ENCODE measurements at places on chromosomes 12 and 14.

DNA sequence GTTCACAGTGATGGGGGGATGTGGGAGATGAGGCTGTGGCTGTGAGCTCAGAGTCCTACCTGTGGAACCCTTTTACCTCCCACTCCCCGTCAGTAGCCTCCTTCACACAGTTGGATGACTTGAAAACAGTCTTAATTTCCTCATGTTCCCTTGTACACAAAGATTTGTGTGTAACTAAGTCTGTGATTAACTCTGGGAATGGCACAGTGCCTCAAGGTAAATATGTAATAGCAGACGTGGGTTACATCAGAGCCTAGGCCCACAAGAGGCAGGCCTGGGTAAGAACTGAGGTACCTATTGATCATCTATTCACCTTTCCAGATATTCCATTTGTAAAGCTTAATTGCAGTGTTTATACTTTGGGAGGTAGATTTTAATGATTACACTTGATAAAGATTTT lies 5.8 kb upstream of the IGF1 start:
- DNase-seq = no peak

GRCh38 chr12:106211973-106212372 lies 35.8 kb downstream of the CKAP4 start:
- DNase-seq = no peak

DNA sequence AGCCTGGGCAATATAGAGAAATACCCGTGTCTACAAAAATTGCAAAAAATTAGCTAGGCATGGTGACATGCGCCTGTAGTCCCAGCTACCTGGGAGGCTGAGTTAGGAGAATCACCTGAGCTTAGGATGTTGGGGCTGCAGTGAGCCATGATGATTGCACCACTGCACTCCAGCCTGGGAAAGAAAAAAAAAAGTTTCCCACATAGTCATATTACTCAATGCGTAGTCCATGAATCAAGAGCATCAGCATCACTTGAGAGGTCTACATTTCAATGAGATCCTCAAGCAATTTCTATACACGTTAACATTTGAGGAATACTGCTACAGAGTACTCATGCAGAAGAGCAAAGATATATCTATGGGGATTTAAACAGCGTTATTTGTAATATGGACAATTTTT lies 5.2 kb upstream of the LRRC23 start:
- DNase-seq = no peak

DNA sequence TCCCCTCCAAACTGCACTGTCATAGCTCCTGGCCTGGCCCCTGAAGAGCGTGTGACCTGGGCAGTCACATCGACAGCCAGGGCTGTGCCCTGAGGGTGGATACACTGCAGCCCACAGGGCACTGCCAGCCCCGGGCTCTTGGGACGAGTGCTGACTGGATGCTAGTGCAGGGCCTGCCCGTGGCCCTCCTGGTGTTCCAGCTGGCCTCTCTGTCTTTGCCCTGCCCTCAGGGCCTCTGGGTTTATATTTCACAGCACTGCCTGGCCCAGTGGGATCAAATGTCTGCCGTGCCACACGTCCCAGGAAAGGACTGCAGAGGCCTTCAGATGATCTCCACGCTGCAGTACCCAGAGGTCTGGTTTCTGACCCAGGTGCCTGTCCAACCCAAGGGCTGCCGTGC lies 10.1 kb upstream of the CCDC197 start:
- no peak for DNase-seq

- DNase-seq = peak; percentile 31
Measured at GRCh38 chr12:57845478-57846284, 848 bp downstream of the CTDSP2 start.

- no peak for DNase-seq
Measured at GRCh38 chr12:132593938-132594358, 16.4 kb downstream of the LRCOL1 start.

DNA sequence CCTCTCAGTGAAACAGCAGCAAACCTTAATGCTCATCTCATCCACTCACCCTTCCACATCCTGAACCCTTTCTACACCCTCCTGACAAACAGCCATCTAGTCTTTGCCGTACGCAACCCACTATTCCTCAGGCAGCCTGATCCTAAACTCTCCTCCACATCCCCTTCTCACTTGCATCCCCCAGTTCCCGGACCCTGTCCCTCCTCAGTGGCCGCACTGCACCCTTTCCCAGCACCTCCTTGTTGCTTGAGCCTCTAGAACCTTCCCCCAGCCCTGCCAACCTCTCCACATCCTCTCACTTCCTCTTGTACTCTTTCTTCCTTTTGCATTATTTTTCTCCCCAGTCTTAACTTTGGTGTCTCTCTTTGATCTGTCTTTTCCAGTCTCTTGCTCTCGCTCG lies 42.9 kb downstream of the IQSEC3 start:
- no peak for DNase-seq

- DNase-seq = no peak
Measured at GRCh38 chr12:11535127-11535526, 114.3 kb upstream of the ETV6 start.

- no peak for DNase-seq
Measured at GRCh38 chr12:21538061-21538653, 12.1 kb downstream of the SPX start.

- no peak for DNase-seq
Measured at GRCh38 chr12:111788178-111788654, 21.5 kb downstream of the ALDH2 start.

DNA sequence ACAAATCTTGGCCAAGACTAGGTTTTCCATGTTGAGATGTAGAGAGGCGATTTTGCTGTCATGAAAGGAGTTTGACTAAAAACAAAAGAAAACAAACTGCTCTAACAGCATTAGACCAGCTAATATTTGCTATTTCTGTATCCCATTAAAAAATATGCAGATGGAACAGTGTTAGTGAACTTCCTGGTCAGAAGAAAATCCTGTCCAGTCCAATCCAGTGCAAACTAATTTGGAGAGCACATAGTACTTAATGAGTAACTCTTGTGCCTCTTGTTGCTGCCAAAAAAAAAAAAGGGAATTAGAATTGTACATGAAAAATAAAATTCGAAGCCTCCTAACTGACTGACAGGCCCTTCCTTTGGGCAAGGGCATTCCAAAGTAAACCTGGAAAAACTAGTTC lies 298.8 kb downstream of the ETNK1 start:
- DNase-seq = no peak

GRCh38 chr12:37666069-37666781 lies 650.3 kb upstream of the ALG10B start:
- no peak for DNase-seq

- no peak for DNase-seq
Measured at GRCh38 chr12:121222847-121223246, 12.9 kb downstream of the P2RX4 start.

DNA sequence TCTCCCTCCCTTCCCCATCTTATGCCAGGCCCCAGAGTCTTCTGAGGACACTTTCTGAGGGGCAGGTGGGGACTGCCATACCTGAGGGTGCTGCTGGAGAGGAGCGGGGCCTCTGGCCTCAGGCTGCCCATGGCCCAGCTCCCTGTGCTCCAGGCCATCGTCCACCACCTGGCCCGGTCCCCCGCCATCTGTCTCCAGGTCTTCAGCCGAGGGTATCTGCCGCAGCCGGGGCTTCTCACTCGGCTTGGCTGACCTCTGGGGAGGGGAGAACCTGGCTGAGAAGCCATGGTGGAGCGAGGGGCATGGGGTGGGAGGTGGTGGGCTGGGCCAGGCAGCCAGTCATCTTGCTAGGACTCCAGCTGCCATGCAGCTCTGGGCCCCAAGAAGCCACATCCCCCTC lies 21.6 kb downstream of the SLC48A1 start:
- DNase-seq = no peak

DNA sequence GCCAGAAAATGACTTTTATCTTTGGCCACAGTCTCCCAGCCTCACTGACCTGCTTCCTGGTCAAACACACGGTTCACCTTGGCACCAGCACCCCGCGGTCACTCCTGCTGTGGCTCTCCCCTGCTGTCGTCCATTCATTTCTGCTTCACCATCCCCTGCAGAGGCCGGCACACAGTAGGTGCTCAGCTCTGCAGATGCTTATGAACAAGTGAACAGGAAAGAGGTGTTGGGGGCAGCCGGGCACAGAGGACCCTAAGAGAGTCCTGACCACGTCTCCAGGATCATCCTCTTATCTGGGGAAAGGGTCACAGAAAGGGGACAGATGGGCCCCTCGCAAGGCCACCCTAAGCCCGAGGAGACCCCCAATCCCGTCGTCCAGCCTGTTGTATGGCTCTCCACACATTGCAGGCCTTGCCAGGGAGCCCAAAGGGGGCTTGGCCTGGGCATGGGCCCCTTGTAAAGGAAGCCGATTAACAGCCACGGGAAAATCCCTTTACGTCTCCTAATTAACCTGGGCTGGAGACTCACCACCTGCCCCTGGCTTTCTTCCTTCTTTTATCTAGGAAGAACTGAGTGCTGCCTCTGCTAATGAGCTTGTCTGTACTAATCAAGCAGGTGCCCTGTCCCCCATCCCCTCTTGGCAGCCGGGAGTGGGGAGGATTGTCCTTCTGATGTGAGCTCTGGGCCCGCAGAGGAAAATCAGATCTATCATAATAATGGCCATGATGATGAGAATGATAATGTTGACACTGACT lies 119.2 kb downstream of the AACS start:
- no peak for DNase-seq

- DNase-seq = no peak
Measured at GRCh38 chr12:55633151-55633550, 3.5 kb upstream of the OR10P1 start.

DNA sequence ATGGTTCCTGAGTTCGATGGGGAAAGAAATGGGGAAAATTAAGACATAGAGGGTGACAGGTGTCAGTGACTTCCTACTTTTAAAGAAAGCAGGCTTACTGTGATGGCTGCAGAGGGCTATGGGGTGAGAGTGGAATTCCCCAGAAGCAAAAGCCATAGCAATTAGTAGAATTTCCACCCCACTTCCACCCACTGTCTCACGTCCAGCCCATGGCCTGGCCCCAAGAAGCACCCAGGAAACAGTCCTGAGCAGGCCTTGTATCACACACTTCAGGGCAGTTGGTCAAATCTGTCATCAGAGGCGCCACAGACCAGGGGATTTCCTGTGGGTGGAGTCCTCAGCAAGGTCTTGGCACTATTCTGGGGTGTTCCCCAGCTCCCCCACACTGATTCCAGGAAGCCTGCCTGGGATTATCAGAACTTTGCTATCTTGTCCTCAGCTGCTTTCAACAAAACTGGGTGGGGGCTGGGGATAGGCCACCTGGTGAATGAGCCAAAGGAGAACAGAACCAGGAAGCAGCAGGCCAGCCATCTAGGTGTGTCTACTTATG lies 120.1 kb upstream of the CCND2 start:
- DNase-seq = peak; percentile 57

GRCh38 chr14:77416836-77417235 lies 6.5 kb downstream of the NOXRED1 start:
- no peak for DNase-seq

DNA sequence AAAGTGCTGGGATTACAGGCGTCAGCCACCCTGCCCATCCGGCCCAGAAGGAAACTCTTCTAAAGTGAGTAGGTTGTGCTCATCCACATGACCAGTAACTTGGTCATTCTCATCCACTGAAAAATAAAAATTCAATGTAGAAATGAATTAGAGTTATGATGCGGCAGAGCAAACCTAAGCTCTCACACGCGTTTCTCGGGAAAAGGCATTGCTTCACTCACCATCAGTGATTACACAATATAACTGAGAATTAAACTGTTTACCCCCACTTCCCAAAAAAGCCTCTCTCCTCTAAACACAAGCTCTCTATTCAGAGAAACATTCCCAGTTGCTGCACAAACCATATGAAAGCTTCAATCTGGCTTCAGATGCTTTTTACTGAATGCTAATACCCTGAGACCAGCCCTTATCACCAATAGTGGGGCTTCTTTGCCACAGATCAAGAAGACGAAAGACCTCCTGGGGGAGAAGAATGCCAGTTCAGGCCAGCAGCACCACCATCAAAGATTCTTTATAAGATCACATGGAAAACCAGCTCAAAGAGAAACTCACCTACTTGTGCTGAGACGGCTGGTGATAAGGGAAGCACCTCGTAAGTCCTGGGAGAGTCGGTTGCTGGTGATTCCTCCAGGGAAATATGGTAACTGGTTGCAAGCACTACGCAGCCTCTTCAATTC lies 121.5 kb upstream of the SFSWAP start:
- DNase-seq = no peak

- no peak for DNase-seq
Measured at GRCh38 chr12:104049278-104049902, 597 bp downstream of the GLT8D2 start.

DNA sequence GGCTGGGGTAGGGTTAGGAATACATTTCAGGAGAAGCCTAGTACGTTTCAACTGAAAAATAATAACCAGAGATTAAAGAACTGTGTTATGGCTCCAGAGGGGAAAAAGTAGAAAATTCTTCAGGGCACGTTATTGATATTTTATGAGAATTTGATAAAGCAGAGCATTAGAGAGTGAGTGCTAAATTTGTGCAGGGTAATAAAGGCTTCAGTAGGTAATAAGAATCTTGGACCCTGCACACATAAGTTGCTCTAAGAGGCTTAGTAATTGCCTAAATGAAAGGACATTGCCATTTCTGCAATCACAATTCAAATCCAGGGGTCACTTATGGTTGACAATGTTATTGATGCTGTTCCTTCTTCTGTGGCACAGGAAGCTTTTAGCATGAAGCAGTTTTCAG lies 439.4 kb upstream of the DCN start:
- DNase-seq = no peak

DNA sequence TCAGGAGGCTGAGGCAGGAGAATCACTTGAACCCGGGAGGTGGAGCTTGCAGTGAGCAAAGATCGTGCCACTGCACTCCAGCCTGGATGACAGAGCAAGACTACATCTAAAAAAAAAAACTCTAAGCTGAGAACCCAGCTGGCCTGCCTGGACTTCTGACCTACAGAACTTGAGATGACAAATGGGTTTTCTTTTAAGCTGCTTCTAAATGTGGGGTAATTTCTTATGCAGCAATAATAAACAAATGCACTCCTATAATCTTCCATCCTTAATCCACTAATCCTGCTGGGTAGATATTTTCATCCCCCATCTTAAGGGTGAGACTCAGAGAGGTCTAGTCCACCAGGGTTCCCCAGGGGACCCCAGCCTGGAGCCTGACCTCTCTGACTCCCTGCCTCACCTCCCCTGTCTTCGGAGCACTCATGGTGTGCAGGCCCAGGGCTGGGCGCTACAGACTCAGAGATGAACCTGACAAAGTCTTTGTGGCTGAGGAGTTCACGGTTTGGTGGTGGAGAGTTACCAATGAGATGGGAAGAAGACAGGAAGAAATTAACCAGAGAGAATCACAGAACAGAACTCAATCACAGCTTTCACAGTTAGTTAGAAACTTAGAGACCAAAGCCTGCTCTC lies 39.7 kb upstream of the BDKRB2 start:
- DNase-seq = no peak

GRCh38 chr14:74836251-74836960 lies 39.5 kb downstream of the PROX2 start:
- no peak for DNase-seq

All from stimulated activated CD8-positive, alpha-beta memory T cell treated with anti-CD3 and anti-CD28 coated beads, Interleukin-15, amount 100 ng/mL, for 4 hours (primary cell).